T-helper 17 cell (primary cell): ENCODE measurements at places on chromosomes 16 and 17.

- no peaks in the 10 kb centered on the region for H3K4me1 ChIP-seq
- no peak overlapping the region for H3K4me3 ChIP-seq
- H3K36me3 ChIP-seq, result no peaks in the 10 kb centered on the region
- no peak overlapping the region for H3K27ac ChIP-seq
Measured at GRCh38 chr17:72404872-72405271, 284.1 kb downstream of the SOX9 start.

GRCh38 chr16:47693226-47693625, 232.1 kb downstream of the PHKB start:
- no peak overlapping the region for H3K4me3 ChIP-seq
- H3K27me3 ChIP-seq, result no peaks in the 10 kb centered on the region
- H3K36me3 ChIP-seq, result peaks cover 21% of the 10 kb centered on the region
- H3K27ac ChIP-seq, result no peak overlapping the region
- no peak for DNase-seq

DNA sequence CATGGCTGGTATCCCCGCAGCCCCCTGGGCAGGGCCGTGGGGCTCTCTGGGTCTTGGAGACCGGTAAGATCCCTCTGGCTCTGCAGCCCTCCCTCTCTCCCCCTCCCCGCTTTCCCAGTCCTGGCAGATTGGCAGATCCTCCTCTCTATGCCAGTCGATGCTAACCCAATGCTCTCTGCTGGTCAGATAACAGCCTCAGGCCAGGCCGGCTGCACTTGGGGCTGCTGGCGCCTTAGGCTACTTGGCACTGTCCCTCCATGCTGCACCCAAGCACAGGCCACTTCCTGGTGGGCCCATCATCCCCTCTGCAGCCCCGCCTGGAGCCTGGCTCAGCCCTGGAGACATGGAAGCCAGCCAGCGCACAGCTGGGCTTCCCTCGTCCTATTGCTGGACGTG, 81.7 kb downstream of the RTN4RL1 start:
- no peaks in the 10 kb centered on the region for H3K27me3 ChIP-seq
- no peak overlapping the region for H3K4me3 ChIP-seq
- no peak for DNase-seq
- no peak overlapping the region for H3K27ac ChIP-seq
- peaks cover 6% of the 10 kb centered on the region for H3K36me3 ChIP-seq

- peak; percentile 32 for DNase-seq
- H3K4me3 ChIP-seq, result peak overlapping the region; percentile 49
- peaks cover 16% of the 10 kb centered on the region for H3K27me3 ChIP-seq
- H3K27ac ChIP-seq, result peak overlapping the region; percentile 34
- H3K36me3 ChIP-seq, result peaks cover 2% of the 10 kb centered on the region
Measured at GRCh38 chr17:13030459-13031300, 12.9 kb upstream of the ELAC2 start.

DNA sequence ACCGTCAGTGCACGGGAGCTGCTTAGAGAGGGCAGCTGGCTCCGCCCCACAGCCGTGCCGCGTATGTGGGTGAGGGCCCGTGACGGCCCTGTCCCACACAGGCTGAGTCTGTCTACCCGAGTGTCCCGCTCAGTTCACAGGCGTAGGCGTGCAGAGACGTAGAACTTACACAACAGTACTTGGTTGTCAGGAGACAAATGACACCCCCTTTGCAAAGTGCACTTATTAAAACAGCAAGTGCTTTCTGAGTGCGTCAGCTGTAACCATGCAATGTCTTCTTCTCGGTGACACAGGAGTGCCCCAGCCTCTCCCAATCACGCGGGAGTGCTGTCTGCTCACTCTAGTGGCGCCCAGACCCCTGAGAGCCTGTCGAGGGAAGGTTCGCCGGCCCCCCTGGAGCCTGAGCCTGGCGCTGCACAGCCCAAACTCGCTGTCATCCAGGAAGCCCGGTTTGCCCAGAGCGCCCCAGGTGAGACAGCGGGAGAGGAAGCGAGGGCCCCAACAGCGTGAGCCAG, 64.2 kb downstream of the FOXK2 start:
- H3K36me3 ChIP-seq, result peaks cover 7% of the 10 kb centered on the region
- H3K4me1 ChIP-seq, result peaks cover 9% of the 10 kb centered on the region
- H3K27me3 ChIP-seq, result no peaks in the 10 kb centered on the region
- H3K27ac ChIP-seq, result peak overlapping the region; percentile 34
- H3K4me3 ChIP-seq, result peak overlapping the region; percentile 59

DNA sequence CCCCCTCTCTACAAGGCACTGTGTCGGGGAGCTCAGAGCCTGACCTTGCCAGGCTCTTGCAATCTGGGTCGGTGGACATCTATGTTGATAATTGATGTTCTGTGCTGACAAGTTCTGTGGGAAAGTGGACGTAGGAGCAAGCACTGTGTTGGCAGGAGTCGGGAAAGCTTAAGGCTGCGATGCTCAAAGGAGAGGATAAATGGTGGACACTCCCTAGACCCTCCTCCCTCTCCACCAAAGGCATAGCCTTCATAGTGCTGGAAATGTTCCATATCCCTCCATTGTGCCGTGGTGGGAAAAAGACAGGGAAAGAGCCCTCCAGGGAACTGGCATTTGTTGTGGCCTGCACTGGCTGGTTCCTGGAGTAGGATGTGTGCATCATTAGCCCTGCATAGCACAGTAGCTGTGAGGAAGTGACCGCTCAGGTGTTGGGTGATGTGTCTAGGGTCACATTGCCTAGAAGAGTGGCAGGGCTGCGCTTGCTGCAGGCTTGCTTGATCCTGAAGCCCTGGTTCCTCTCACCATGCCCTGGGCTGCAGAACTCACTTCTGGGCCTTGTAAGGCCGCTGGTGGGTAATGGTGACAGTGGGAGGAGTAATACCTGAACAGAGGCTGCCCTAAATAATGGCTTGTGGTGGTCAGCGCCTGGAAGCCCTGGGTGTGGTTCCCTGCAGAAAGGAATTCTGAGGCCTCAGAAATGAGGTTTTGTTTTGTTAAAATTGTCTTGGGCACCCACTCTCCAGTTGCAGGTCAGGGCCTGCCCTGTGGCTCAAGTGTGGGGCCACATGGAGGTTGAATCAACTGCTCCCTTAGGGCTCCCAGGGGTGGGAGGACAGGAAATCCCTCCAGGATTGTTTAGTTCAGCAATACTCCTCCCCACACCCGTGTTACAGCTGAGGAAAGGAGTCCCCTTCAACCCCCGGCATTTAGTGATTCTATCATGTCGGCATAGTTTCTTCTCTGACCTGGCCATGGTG, 62.6 kb downstream of the KSR1 start:
- H3K36me3 ChIP-seq, result no peaks in the 10 kb centered on the region
- peaks cover 27% of the 10 kb centered on the region for H3K4me1 ChIP-seq
- DNase-seq, result no peak
- no peak overlapping the region for H3K27ac ChIP-seq
- H3K27me3 ChIP-seq, result no peaks in the 10 kb centered on the region

DNA sequence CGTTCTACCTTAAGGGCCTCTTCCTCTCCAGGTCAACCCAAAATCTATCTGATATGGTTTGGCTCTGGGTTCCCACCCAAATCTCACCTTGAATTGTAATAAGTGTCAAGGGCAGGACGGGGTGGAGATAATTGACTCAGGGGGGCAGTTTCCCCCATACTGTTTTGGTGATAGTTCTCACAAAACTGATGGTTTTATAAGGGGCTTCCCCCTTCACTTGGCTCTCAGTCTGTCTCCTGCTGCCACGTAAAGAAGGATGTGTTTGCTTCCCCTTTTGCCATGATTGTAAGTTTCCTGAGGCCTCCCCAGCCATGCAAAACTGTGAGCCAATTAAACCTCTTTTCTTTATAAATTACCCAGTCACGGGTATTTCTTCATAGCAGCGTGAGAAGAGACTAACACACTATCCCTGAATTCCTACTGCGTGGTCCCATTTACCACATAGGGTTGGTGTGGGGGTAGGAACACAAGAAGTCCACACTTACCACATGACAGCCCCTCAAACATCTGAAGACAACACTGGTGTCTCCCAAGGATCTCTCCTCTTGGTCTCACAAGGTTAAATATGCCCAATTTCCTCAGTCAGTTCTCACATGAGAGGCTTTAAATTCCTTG, 8.2 kb downstream of the COTL1 start:
- peaks cover 78% of the 10 kb centered on the region for H3K4me1 ChIP-seq
- no peak for DNase-seq
- peak overlapping the region; percentile 99 for H3K27ac ChIP-seq
- H3K4me3 ChIP-seq, result peak overlapping the region; percentile 79
- peaks cover 5% of the 10 kb centered on the region for H3K36me3 ChIP-seq
- H3K27me3 ChIP-seq, result no peaks in the 10 kb centered on the region

DNA sequence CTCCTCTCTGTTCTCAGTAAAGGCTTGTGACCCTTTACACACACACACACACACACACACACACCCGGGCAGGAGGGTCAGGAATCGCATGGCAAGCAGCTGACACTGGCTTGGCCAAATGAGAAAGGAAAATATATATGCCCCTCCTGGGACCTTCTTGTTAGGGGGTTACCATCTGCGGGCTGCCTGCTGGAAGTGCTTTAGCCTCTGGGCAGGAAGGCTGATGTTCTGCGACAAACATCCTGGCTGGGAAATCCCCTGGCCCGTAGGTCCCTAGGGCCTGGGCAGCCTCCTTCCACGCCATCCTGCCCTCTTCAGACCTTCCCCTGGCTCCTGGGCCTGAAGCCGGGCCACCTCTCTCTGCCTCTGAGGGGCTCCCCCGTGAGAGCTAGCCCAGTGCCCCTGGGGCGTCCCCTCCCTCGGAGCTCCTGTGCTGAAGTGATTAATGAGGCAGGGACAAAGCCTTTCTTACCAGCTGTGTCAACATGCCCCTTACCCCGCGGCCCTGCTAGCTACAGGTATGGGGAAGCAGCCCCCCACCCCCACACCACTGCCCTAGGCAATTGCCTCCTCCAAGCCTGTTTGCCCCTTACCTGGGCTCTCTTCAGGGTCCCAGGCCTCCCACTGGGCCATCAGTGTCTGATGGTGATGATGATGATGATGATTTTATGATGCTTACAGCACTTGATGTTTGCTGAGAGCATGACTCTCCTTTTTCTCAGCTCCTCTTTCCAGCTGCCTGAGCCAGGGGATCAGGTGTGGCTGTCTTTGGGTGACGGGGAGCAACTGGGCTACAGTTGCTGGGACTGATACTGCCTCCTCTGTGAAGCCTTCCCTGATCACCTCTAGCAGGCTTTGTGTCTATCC, 32.8 kb upstream of the ETV4 start:
- H3K27me3 ChIP-seq, result peaks cover 26% of the 10 kb centered on the region
- peaks cover 4% of the 10 kb centered on the region for H3K36me3 ChIP-seq
- peaks cover 17% of the 10 kb centered on the region for H3K4me1 ChIP-seq
- peak; percentile 20 for DNase-seq
- peak overlapping the region; percentile 94 for H3K27ac ChIP-seq

- DNase-seq, result no peak
- H3K4me1 ChIP-seq, result no peaks in the 10 kb centered on the region
- H3K27ac ChIP-seq, result no peak overlapping the region
- no peaks in the 10 kb centered on the region for H3K36me3 ChIP-seq
- H3K4me3 ChIP-seq, result no peak overlapping the region
- H3K27me3 ChIP-seq, result no peaks in the 10 kb centered on the region
Measured at GRCh38 chr17:79948406-79948944, 87.2 kb downstream of the TBC1D16 start.

- H3K36me3 ChIP-seq, result peaks cover 2% of the 10 kb centered on the region
- H3K4me1 ChIP-seq, result peaks cover 14% of the 10 kb centered on the region
- no peak overlapping the region for H3K4me3 ChIP-seq
- no peaks in the 10 kb centered on the region for H3K27me3 ChIP-seq
- H3K27ac ChIP-seq, result peak overlapping the region; percentile 43
Measured at GRCh38 chr17:31533546-31534155, 142.2 kb downstream of the RAB11FIP4 start.

DNA sequence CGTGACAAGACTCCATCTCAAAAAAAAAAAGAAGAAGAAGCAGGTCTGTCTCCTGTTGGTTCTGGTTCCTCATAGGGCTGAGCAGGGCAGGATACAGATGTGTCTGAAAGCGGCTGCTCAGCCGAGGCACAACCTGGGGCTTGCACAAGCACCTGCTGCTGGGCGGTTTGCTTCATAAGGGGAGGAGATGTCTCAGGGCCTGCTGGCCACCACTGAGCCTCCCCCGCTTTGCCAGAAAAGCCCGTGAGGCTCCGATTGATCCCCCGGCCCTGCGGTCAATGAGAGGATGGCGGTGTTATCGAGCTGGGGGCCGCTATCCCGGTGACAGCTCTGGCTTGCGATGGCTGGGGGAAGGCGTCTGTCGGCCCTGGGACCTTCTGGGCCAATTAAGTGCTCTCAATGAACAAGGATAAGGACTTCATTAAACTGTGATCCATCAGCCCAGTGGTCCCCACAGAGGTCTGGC, 162.0 kb downstream of the SDK2 start:
- peaks cover 30% of the 10 kb centered on the region for H3K27me3 ChIP-seq
- H3K27ac ChIP-seq, result no peak overlapping the region
- H3K4me3 ChIP-seq, result no peak overlapping the region
- peaks cover 10% of the 10 kb centered on the region for H3K36me3 ChIP-seq

- DNase-seq, result no peak
- H3K4me3 ChIP-seq, result peak overlapping the region; percentile 87
- H3K27me3 ChIP-seq, result no peaks in the 10 kb centered on the region
- H3K36me3 ChIP-seq, result no peaks in the 10 kb centered on the region
Measured at GRCh38 chr17:77433385-77434135, 292.8 kb downstream of the SEC14L1 start.

GRCh38 chr17:64998436-64999190, 57.9 kb downstream of the GNA13 start:
- peak overlapping the region; percentile 62 for H3K27ac ChIP-seq
- no peak overlapping the region for H3K4me3 ChIP-seq
- peaks cover 2% of the 10 kb centered on the region for H3K36me3 ChIP-seq
- H3K4me1 ChIP-seq, result peaks cover 6% of the 10 kb centered on the region
- no peaks in the 10 kb centered on the region for H3K27me3 ChIP-seq

GRCh38 chr17:55576996-55577586, 65.8 kb upstream of the SMIM36 start:
- H3K4me3 ChIP-seq, result no peak overlapping the region
- DNase-seq, result peak; percentile 11
- H3K36me3 ChIP-seq, result no peaks in the 10 kb centered on the region
- H3K4me1 ChIP-seq, result peaks cover 9% of the 10 kb centered on the region

DNA sequence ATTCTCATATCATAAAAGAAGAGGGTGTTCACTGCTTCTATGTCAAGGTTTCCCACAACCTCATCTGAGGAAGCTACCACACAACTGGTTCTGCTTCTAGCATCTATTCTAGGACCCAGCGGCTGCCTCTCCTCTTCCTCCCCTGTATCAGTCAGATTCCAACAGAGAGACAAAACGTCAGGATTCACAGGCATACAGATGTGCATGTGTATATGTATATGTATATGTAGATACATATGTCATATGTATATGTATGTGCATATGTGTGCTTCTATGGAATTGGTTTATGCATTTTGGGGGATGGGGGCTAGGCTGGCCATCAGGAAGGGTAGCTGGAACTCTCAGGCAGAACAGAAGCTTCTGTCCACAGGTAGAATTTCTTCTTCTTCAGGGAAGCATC, 37.4 kb upstream of the NLRP1 start:
- no peak overlapping the region for H3K27ac ChIP-seq
- peaks cover 6% of the 10 kb centered on the region for H3K4me1 ChIP-seq
- H3K4me3 ChIP-seq, result no peak overlapping the region

DNA sequence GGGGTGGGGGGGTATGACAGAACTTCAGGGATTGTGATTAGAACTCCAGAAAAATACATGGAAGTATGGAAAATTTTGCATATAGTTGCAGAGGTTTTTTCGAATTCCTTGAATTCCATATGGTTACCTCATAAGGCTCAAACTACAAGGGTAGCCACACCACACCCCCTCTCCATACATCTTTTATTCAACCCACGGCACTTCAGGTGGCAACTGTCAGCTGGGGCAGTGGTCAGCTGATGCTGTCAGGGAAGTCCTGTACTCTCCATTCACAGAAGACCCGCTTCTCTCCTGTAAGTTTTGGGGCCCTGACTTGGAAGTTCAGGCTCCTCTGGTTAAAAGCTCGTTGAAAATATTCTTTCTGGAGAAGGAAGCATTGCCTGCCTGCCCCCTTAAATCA, 57.5 kb upstream of the CLEC19A start:
- H3K36me3 ChIP-seq, result no peaks in the 10 kb centered on the region
- H3K27me3 ChIP-seq, result peaks cover 13% of the 10 kb centered on the region
- no peak overlapping the region for H3K4me3 ChIP-seq
- no peak for DNase-seq
- H3K4me1 ChIP-seq, result no peaks in the 10 kb centered on the region
- H3K27ac ChIP-seq, result no peak overlapping the region
